ENCODE measurements at places on chromosomes 11 and 22.

- DNase-seq = no peak
Observed at GRCh38 chr22:21840236-21840823, 27.1 kb downstream of the MAPK1 start.

- no peak for DNase-seq
Observed at GRCh38 chr11:5891216-5891800, 1.7 kb upstream of the OR52E5 start.

DNA sequence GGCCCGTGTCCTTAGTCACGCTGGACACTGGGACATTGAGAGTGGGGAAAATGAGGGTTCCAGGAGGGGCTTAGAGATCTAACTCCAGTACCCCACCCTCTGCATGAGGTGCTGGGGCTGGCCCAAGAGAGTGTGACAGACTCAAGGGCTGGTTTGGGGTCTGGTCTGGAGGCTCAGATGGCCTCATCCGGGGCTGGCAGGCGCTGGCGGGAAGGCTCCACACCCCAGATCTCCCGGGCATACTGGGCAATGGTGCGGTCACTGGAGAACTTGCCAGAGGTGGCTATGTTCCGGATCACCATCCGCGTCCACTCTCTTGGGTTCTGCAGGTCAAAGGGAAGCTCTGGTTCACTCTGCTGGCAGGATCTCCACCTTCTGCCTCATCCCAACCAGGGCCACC, 2.5 kb upstream of the RASGRP2 start:
- DNase-seq = no peak

DNA sequence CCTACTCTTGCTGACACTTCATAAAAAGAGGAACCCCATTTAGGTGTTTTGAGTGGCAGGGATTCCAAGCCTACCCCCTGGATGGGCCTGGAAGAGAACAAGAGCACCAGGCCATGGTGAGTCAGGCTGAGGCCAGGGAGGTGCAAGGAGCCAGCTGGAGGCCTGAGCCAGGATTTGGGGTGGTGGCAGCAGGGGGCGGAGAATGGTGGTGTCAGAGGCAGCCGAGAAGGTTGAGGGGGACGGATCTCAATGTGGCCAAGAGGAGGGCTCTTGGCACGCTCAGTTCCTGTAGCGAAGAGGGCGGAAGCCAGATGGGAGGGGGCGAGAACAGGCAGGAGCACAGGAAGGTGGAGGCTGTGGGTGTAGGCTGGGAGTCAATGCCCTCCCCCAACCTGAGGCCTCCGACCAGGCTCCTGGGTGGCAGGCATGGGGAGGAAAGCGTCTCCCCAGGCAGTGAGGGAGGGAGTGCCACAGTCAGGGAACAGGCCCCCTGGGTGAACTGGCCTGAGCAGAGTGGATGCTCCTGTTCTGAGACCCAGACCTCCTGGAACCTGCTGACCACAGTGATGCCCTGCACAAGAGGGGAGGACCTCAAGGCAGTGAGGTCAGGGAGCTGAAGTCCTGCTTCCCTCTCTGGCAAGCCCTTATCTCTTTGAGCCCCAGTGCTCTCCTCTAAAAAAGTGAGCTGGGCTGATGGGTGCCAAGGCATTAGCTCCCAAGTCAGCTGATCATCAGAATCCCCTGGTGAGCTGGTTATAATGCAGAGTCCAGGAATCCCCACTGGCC, 13.9 kb downstream of the RTN4RL2 start:
- no peak for DNase-seq

GRCh38 chr11:75189911-75190310, 39.0 kb downstream of the SLCO2B1 start:
- DNase-seq = no peak

- DNase-seq = no peak
Observed at GRCh38 chr11:95404370-95404769, 173.4 kb upstream of the SESN3 start.

GRCh38 chr11:66360406-66361073, 11.0 kb downstream of the SLC29A2 start:
- no peak for DNase-seq

- DNase-seq = no peak
Observed at GRCh38 chr11:126404367-126404766, 48.9 kb downstream of the ST3GAL4 start.

- DNase-seq = no peak
Observed at GRCh38 chr11:115718106-115718505, 213.9 kb upstream of the CADM1 start.

GRCh38 chr11:100970283-100971164, 159.1 kb downstream of the PGR start:
- DNase-seq = no peak

GRCh38 chr11:83020942-83021779, 50.5 kb downstream of the RAB30 start:
- DNase-seq = no peak

GRCh38 chr22:42742940-42743339, 22.3 kb upstream of the A4GALT start:
- no peak for DNase-seq

DNA sequence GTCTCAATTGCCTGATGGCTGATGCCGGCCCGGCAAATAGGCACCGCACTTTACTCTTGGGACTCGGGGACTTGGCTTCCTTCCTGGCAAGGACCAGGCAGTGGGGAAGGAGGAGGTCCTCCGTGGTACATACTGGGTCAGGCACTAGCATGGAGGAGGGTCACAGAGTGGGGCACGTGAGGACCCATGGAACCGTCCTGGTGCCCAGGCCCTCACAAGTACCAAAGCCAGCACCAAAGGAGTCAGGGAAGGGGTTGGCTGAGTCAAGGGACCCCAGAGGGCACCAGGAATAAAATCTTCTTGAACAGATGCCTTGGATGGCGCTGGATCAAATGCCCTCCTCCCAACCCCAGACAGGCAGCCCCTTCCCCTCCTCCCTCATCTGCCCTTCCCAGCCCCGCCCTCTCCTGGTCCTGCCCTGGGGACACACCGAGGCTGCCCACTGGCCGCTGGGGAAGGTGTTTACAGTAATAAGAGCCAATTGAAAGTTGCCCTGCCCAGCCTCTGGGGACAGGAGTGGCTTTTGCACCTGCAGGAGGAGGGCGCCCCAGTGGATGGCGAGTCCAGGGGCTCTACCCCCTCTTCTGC, 5.6 kb upstream of the CARNS1 start:
- DNase-seq = no peak

GRCh38 chr11:131810541-131810940, 440.1 kb downstream of the NTM start:
- no peak for DNase-seq

DNA sequence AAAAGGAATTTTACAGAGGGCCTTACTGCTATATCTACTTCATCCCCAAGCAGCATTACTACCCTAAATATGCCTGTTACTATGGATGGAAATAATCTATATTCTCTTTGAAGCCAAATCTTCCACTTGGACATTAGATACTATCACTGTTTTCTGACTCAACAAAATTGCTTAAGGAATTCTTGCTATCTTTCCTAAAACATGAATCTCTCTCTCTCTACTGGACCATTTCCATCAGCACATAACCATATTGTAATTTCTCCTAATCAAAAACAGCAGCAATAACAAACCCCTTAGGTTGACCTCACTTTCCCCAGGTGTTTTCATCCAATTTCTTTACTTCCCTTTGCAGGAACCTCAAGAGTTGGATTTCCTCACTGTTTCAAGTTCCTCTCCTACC, 67.9 kb upstream of the BLID start:
- DNase-seq = no peak

DNA sequence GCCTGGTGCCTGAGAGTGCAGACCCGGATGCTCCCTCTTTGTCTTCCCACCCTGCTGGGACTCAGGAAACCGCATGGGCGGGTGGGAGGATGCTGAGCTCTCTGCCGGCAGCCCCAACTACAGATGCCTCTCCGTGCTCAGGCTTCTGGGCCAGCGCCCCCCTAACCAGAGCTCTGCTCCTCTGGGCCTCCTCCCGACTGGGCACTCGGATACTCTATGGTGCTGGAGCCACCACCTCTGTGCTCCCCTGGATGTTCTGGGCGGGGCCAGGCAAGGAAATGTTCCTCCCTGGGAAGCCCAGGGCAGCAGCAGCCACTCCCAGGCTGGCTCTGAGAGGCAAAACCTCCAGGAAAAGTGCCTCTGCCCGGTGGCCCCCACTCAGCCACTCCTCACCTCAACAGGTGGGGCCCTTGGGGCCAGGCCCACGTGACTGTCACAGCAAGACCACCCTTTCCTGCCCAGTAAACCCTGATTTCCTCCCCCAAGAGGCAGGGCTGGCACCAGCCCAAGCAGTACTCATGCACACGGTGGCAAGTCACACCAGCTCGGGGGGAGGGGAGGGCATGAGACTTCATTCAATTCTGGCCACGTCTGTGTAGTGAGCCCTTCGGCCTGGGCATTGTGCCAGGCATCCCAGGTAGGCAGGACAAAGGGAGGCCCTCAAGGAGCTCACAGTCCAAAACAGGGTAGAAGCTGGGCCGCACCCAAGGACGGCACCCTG, 54.7 kb upstream of the TCF20 start:
- DNase-seq = no peak

DNA sequence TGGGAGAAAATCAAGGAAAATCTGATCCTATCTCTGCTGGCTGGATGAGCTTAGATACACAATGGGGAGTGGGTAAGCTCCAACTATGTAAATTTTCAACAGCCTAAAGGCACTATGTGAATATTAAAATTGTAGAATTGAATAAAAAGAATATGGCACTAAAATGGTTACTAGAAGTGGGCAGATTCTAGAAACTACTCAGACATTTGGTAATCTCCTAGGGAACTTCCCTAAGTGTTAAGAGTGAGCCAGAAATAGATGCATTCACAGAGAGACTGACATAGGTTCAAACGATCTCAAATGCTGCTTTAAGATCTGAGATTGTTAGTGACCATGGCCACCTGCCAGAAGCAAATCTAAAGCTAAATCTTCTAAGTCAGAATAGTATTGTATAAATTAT, 4.3 kb upstream of the OR52E1 start:
- DNase-seq = no peak

DNA sequence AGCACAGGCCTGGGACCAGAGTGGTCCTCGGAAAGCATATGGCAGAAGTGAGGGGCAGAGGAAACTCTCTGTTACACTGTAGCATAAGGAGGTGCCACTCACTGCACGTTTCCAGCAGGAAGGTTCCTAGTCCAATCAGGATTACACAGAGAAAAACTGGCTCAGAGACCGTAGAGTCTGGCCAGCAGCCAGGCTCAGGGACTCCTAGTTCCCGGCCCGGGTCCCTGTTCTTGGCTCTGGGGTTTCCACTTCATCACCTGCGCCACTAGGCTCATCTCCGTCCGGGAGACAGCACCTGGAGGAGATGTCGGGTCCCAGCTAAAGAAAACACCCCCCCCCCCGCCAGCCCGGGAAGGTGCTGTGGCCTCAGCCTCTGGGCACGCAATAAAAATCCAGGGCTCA, 1.1 kb downstream of the TTLL12 start:
- no peak for DNase-seq

DNA sequence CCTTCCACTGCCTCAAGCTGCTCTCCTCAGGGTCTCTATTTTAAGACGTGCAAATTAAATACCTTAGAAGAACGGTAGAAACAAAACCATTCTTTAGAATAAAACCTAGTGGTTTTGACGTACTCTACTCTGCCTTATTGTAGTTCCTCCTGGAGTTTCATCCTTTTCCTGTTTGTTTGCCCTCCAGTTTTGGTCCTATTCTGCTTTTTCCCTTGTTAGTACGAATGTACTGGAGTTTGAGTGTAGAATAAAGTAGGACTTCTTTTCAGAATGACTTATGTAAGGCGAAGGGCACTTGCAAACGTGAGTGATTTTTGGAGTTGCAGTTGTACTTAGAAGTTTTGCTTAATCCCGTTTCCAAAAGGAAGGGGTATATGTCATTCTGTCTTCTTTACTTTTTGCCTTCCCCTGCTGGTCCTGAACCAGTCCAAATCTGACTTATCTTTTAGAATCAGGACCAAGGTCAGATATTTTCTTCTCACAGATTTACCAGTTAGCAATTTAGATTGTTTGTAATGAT, 1.4 kb downstream of the SIK2 start:
- DNase-seq = no peak

GRCh38 chr11:69641681-69642548, 959 bp downstream of the CCND1 start:
- DNase-seq = no peak

DNA sequence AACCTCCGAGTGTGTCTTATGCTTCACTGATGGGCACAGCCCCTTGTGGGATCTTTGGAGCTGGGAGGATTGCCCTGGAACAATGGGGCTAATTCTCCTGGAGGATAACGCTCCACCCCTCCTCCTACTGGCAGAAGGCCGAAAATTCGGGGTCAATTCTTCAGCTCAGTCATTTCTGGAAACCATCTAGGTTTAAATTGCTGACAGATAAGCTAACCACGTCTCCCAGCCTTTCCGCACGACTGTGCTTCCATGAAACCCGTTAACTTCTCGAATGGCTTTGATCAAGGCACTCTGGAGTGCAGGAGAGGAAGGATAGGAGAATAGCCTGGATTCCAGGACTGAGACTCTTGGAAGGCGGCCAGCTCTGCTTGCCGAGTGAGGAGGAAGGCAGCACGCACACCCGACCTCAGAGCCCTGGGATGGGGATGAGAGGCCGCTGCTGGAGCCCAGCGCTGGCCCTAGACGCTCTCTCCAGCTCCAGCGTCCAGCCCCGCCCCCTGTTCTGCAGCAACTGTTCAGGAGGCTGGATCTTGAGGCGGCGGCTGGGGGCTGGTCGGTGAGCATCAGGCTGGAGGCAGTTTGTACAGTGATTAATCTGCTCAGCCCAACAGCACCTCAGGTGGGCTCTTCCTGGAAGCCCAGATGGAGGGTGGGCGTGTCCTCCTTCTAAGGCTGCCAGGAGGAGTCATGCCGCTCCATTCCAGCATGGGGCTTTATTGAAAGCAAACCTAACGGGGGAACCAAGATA, 176.7 kb upstream of the NCAM1 start:
- DNase-seq = no peak

GRCh38 chr11:118565051-118565450, 680 bp downstream of the IFT46 start:
- no peak for DNase-seq

GRCh38 chr11:35133656-35134055, 5.3 kb upstream of the CD44 start:
- no peak for DNase-seq

DNA sequence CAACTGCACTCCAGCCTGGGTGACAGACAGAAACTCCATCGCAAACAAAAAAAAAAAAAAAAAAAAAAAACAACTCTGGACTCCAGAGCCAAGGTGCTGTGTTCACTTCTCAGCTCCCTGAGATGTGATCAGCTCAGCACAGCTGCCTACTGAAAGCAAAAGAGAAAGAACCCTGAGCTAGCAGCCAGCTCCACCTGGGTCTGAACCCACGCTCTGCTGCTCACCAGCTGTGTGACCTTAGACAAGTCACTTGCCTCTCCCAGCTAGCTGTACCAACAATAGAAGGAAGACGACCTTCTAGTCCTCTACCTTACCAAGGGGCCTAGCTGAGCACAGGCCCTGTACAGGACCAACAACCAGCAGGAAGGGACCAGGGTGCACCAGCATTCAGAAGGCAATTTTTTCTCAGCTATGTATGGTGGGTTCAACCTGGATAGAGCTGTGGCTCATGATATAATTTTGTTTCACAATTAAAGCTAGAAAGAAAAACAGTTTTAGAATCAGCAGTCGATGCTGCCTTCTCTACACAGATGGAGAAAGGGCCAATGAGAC, 3.8 kb downstream of the DGCR2 start:
- DNase-seq = no peak

- no peak for DNase-seq
Observed at GRCh38 chr11:69311767-69312385, 17.9 kb downstream of the MYEOV start.

GRCh38 chr11:134611537-134611936, 199.5 kb upstream of the B3GAT1 start:
- no peak for DNase-seq

Measured in T-helper 1 cell (primary cell).